ENCODE measurements at places on chromosomes 5 and 9.

GRCh38 chr9:116842658-116843057, 155.6 kb downstream of the TRIM32 start:
- no peak for ATAC-seq

- no peak for ATAC-seq
These were observed 23.8 kb downstream of the TUSC1 start for GRCh38 chr9:25654417-25654816.

- ATAC-seq, result no peak
These were observed 212.2 kb upstream of the MVB12B start for GRCh38 chr9:126114409-126114760.

GRCh38 chr9:124652615-124653393, 118.3 kb downstream of the NR6A1 start:
- peak; percentile 22 for ATAC-seq

GRCh38 chr9:104075801-104076753, 18.0 kb upstream of the SMC2 start:
- ATAC-seq, result no peak

- ATAC-seq, result no peak
These were observed 142.7 kb downstream of the PIP5K1B start for GRCh38 chr9:68847765-68848164.

GRCh38 chr5:42235837-42236236, 187.4 kb upstream of the GHR start:
- ATAC-seq, result no peak

- no peak for ATAC-seq
These were observed 178.1 kb downstream of the SLF1 start for GRCh38 chr5:94796586-94796985.

- no peak for ATAC-seq
These were observed 174.7 kb downstream of the HMHB1 start for GRCh38 chr5:143986516-143987212.

DNA sequence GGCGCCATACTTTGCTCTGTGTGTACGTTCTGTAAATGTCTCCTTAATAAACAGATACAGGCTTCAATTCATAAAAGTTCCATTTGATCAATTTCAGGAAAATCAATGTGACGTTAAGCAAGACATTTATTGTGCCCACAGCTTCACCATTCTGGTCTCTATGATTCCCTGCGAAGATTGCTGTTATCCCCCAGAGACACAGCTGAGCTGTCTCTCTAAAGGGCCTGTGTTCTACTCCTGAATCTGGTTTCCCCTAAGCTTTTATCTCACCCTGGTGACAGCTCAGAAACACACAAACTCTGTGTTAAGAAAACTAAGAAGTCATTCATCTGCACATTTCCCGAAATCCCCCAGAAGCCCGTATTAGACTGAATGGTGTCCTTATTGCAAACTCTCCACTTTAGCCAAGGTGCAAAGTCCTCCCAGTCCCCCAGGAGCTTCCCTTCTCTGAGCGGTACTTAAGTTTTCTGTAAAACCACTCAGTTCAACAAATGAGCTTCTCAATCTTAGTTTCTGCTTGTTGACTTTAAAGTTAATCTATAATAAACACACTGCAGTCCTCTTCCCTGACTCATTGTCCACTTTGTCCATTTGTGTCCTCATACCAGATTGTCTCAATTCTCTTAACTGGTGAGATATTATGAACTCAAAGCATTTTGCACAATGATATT, 1.4 kb upstream of the C5orf15 start:
- no peak for ATAC-seq

- no peak for ATAC-seq
These were observed 162.9 kb upstream of the NMUR2 start for GRCh38 chr5:152568016-152568415.

DNA sequence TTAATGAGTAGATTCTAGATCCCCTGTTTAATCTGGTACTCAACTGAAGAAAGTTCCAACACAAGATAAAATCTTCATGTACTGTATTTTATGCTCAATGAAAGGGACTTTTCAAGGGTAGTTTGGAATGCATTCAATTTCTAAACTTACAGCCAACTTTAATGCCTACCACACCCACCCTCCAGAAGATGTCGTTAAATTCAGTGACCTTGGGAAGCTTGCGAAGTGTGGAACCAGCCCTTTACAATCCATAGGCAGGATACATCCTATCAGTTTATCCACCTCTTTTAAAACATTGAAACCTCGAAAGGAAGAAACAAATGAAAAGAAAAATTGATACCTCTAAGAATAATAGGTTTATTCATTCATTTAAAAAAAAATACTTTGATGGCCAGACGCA, 20.2 kb downstream of the TRPM6 start:
- no peak for ATAC-seq
